T-helper 9 cell (primary cell): ENCODE measurements at places on chromosomes 2 and 18.

- DNase-seq = no peak
Measured at GRCh38 chr2:157893611-157894010, 17.5 kb upstream of the ACVR1 start.

GRCh38 chr18:57981308-57982028 is 62.6 kb upstream of the NEDD4L start:
- no peak for DNase-seq

DNA sequence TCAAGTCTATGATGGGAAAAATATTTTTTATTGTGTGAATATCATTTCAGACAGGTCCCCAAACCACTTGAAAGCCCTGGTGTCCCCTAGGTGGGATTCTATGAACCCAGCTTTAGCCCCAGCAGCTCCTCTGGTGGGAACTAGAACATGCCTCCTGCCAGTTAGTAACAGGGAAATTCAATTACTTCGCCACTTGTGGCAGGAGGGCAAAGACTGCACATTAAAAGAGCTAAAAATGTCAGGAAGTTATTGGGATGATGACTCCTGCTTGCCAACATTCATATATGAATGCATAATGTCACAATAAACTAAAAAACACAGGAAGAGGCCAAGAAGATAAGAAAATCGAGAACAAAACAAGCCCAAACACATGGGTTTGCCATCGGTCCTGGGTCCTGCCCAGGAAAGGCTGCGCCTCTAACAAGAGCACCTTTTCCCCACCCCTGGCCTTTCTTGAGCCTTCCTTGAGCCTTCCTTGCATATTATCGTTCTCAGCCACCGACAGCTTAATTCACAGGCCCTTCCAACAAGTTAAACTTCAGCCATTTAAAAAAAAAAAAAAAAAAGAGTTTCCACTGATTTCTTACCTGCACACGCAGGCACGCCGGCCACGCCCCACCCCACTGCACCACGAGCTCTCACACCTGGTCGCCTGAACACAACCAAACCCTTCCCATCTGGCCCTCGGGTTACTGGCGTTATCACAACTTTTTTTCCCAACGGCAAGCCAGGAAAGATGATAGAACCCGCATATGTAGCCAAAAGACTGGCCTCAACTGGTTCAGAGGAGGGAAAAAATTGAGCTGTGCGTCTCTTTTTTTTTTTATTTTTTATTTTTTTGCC is 23.4 kb downstream of the BCL11A start:
- DNase-seq = no peak

- DNase-seq = peak; percentile 59
Measured at GRCh38 chr2:173402405-173402974, 47.8 kb downstream of the CDCA7 start.

GRCh38 chr2:240637901-240638345 is 12.6 kb downstream of the GPR35 start:
- no peak for DNase-seq

GRCh38 chr2:142694282-142694681 is 183.2 kb upstream of the KYNU start:
- no peak for DNase-seq

DNA sequence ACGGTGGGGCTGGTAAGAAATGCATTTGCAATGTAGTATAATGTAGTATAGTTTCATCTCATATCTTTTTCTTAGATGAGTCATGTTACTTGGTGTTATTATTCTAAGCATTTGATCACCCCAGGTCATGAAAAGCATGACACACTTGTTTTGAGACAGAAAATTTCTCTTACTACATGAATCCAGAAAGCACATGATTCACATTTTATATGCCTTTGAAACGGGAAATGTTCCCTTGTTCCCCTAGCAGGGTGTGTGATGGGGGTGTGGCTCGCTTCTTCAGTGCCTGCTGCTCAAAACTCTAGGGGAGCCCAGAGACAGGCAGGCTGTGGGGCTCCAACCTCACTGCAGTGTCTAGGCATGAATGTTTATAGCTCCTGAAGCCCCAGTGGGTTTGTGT is 116.0 kb upstream of the RAB27B start:
- no peak for DNase-seq

DNA sequence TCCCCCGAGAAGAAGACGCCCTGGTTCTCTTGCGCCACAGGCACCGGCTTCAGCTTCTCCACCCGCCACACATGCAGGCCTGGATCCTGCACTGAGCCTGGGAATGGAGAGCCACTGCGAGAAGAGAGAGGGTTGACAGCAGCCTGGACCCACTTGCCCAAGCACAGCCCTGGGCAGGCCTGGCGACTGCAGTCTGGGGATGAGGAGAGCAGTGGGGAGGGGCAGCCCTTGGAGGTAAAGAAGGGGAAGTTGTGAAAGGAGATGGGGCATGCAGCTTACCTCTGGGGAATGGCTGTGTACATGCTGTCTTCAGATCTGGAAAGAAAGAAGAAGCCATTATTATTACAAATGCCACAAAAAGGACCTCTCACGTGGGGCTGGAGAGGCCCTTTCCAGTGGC is 8.3 kb downstream of the CAPG start:
- no peak for DNase-seq

DNA sequence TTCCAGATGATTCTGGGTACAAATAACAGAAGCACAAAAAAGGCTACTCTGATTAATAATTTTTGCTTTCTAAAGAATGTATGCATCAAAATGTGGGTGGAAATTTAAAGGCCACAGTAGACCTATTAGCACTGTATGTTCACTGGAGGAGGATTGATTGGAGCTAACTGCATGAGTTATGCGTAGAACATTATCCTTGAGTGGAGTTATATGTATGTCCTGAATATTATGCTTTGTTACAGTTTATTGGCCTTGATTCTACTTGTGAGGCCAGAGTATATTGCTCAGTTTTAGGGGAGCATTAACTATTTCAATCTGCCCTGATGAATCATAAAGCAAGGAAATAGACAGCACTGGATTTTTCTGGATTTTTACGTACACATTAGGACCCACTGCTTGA is 87.9 kb downstream of the CDCA7 start:
- no peak for DNase-seq

DNA sequence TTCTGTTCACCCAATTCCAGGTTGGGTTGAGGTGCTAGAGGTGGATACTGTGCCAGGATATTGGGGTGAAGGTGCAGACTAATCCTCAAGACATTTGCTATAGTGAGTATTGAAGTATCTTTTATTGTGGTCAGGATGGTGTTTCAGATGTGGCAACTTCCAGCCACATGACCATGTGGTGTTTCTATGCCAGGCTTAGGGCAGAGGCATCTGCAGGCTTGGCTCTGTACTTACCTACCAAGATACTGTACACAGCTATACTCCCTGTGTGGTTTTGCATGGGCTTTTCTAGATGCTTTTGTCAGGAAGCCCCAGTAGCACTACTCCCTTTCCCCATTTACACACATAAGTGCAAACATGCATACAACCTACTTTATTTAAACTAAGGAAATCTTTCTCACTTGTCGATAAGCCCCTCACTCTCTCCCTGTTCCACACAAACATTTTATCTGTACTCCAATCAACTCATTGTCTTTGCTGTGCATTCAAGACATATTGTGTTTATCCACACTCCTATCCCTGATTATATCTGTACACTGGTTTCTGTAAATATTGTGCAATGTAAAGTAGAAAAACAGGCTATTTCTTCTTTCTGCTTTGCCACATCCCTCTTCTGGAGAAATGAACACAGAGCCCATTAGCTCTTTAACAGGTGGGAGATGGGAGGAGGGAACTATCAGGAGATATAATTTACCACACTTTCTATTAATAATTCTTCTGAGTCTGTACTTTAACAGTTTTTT is 12.3 kb downstream of the ARL6IP6 start:
- DNase-seq = peak; percentile 37

GRCh38 chr18:30999186-30999585 is 43.4 kb downstream of the DSC3 start:
- DNase-seq = no peak

GRCh38 chr2:43230951-43231827 is 4.8 kb upstream of the ZFP36L2 start:
- no peak for DNase-seq

DNA sequence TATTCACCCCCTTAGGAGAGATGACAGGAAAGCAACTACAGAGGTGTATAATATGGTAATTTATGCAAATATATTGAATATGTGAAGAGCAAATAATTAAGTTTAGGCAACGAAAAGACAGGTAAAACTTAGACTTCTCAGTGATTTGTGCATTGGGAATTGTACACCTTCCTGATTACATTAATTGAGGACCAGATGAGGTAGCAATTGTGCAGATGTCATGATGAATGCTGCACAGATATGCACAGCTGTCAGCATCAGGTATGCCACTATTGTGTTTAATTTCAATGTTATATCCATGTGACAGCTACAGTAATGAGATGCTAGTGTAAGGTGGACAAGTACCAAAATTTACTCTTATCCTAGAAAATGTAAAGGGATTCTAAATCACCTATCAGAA is 267.2 kb upstream of the FSIP2 start:
- no peak for DNase-seq

- DNase-seq = no peak
Measured at GRCh38 chr18:34971313-34971712, 69.9 kb upstream of the MAPRE2 start.

GRCh38 chr2:204705243-204705932 is 160.1 kb downstream of the PARD3B start:
- no peak for DNase-seq

- no peak for DNase-seq
Measured at GRCh38 chr2:161123531-161124030, 36.6 kb upstream of the TANK start.

GRCh38 chr2:181459621-181460021 is 2.4 kb downstream of the ITGA4 start:
- no peak for DNase-seq

DNA sequence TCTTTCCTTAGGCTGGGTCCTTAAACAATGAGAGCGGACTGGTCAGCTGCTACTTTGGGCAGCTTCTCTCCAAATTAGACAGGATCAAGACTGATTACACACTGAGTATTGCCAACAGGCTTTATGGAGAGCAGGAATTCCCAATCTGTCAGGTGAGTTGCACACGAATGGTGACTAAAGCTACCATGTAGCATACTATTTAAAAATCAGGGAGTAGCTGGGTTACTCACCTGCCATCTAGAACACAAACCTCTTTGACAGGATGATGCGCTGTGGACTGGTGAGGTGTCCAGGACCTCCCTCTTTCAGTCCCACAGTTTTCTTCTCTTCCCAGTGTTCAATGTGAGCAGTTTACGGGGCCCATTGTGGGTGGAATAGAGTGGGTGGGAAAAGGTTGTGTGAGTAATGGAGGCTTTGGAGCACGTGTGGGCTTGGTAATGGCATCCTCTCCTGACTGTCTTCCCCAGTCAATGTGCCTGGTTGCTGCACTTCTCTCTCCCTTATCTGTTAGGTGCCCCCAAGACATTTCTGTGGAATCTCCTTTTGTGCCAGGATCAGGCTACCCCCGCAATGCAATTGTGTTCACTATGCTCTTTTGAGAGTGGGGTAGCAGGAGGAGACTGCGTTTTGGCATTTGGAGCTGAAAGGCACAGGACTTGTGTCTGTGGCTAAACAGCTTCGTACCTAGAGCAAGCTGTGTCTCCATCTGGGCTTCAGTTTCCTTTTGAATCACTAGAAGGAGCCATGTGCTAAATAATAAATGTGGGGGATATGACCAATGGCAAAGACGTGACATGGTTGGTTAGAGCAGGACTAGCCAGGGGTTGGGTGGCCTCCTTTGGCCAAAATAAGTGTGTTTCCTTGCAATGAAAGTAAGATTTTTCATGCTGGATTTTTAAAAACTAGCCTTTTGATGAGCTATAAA is 17.7 kb downstream of the SERPINB12 start:
- no peak for DNase-seq

GRCh38 chr2:117828870-117829269 is 14.4 kb downstream of the DDX18 start:
- no peak for DNase-seq

DNA sequence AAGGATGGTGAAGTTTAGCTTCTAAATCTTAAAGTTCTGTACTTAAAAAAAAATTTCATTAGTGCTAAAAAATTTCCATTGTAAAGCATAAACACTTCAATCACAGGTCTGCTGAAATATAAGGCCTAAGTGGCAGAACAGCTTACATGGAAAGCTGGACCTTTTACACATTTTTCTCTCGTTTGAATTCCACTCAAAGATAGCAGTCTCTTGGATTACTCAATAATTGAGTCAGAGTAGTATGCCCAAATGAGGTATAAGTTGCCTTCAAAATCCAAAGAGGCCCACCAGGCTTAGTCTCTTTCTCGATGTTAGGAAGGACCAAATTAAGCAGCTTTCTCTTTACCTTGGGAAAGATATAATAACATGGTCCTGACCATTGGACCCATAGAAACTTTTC is 220.4 kb upstream of the CWC22 start:
- DNase-seq = no peak

DNA sequence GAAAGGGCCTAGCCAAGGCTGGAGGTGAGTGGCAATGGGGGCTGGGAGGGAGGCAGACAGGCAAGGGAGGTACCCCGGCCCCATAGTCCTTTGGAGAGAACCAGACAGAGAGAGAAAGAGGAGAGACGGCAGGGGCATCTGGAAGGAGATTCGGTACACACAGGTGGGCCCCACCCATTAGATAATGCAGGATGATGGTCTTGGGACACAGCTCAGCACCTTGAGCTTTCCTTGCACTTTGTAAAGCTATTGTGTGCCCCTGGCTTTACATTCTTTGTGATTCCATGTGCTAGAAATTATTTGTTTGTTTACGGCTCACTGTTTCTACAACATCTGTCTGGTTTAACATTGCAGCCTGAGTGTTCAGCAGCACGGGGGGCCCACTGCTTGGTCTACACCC is 83.1 kb downstream of the CTAGE1 start:
- no peak for DNase-seq

DNA sequence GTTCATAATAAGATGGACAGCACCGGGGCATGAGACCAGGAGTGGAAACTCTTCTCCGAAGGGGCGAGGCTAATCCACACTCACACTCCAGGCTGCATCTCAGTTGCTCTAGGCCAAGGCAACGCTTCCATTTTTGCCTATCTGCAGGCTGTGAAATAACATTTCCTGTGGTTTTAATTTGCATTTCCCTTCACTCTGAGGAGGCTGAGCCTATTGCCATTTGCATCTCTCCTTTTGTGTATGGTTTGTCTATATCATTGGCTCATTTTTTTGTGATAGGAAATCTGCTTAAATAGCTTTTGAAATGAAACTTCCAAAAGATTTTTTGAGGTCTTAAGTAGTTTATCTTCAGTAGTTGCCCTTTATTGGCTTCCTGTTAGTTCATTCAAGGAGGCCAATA is 57.6 kb downstream of the TPGS2 start:
- no peak for DNase-seq

- no peak for DNase-seq
Measured at GRCh38 chr2:110770404-110770958, 38.1 kb downstream of the ACOXL start.

DNA sequence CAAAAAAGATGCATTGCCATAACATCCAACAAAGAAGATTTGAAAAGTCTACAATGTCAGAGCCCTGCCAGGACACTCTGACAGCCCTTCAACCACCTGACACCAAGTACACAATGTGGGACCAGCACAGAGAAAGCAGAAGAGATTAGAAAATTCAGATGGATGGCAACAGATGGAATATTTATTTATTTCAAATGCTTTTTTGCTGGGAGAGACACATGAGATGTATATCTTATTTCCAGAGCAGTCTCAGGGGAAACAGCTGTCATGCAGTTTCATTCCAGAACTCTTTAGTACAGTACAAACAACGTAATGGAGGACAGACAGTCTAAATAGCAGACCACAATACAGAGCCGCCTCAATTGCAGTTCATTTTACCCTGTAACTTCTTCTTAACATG is 110.1 kb downstream of the MAIP1 start:
- no peak for DNase-seq

GRCh38 chr2:216486708-216487107 is 11.9 kb upstream of the RPL37A start:
- DNase-seq = no peak

- DNase-seq = no peak
Measured at GRCh38 chr2:100470898-100471514, 724 bp downstream of the NMS start.
